ENCODE measurements at places on chromosomes 7 and 10.
A peak's percentile ranks its signal among the peaks of the same experiment; 100 is the strongest.

DNA sequence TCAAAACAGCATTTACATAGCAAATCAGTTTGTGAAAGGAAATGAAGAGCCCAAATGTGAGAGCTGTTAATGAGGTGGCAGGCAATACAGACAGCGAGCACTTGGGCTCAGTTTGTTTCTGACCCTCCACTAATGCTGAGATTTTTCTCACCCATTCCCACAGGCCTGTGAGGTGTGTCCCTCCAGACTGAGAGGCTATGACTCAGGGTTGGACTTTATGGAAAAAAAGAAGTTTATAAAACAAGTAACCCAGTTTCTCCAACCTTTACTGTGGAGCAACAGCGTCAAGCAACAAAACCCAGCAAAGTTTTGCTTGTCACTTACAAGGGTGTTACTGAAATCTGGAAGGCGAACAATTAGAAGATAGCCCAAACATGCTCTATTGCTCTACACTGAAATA, 4.9 kb upstream of the FEZF1 start:
- no peak for DNase-seq

- no peak for DNase-seq
Measured at GRCh38 chr10:51196508-51197175, 122.4 kb downstream of the PRKG1 start.

DNA sequence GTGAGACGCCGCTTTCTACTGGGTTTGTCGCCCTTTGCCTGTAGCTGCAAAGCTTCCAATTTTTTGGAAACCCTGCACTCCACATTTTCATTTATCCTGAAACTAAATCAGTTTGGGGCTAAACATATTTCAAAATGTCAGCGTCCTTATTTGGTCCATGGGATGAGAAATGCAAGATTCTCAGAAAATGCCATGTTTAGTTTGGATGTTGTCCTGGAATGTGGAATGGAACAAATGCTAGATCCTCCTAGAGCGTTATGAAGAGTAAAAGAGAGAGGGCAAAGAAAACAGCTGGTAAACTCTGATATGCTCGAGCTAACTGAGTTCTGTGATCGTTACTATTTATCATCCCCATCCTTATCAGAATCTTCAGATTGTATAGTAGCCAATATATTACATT, 236.9 kb downstream of the KLF6 start:
- DNase-seq = no peak

DNA sequence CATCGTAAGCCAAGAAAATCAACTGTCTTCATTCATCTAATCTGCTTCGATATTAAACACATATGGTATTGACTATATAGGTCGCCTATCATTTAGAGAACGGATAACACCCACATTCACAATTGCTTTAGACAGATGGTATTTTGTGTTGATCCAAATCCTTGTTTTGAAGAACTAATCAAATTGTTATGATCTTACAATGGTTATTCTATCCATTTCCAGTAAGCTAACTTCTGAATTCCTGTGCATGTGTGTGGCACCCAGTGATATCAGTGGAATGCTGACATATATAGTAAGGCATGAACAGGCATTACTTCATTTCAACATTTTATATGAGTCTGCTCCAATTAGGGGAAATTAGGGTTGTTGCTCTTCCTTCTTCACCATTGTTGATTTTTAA, 98.8 kb downstream of the SEMA3E start:
- DNase-seq = no peak

DNA sequence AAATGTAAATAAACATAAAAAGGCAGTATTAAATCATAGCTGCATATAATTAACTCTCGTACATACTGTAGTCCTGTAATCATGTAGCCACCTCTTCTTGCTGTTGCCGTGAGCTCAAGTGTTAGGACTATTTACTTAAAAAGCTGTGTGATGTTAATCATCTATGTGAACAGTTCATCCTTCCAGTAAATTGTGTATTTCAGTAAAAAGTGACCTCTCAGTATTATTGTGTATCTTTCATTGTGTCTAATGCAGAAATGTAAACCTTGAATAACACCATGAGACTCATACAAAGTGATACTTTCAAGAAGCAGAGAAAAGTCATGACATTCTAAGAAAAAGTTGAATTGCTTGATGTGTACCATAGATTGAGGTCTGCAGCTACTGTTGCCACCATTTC, 38.0 kb downstream of the ADD3 start:
- no peak for DNase-seq

- DNase-seq = no peak
Measured at GRCh38 chr10:2459713-2460112, 607.6 kb upstream of the PFKP start.

DNA sequence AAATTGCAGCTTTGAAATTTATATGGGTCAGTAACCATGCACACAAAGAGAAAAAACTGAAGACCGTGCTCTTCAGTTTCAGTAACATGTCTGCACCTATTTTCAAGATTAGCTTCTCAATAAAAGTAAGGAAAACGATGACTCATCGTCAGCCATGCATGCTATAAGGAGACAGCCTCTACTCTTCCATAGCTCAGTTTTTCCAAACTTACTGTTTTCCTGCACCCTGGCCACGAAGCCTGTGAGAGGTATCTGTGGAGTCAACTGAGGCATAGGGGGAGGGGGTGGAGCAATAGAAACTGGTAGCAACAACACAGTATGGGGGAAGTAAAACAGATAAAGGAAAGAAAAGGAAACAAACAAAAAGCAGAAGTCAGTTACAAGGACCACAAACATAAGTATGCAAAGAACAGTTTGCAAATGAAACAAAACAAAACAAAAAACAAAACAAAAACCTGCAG, 58.0 kb downstream of the PDSS1 start:
- no peak for DNase-seq

DNA sequence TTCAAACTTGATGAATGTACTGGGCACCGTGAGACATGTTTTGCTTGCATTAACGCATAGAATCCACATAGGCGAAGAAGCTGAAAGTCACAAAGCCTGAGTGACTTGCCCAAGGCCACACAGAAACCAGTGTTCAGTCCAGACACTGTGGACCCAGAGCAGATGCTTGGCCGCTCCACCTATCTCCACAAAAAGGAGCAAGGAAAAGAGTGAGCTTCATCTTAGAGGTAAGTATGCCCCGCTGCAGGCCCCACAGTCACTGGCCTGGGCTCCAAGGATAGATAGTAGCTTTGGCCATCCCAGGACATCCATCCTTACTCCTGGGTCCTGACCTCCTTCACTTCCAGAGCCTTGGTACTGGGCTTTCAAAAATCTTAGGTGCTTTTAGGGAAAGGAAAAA, 60.1 kb upstream of the SAMD8 start:
- DNase-seq = no peak

GRCh38 chr10:78063236-78063635, 29.6 kb downstream of the RPS24 start:
- DNase-seq = no peak

DNA sequence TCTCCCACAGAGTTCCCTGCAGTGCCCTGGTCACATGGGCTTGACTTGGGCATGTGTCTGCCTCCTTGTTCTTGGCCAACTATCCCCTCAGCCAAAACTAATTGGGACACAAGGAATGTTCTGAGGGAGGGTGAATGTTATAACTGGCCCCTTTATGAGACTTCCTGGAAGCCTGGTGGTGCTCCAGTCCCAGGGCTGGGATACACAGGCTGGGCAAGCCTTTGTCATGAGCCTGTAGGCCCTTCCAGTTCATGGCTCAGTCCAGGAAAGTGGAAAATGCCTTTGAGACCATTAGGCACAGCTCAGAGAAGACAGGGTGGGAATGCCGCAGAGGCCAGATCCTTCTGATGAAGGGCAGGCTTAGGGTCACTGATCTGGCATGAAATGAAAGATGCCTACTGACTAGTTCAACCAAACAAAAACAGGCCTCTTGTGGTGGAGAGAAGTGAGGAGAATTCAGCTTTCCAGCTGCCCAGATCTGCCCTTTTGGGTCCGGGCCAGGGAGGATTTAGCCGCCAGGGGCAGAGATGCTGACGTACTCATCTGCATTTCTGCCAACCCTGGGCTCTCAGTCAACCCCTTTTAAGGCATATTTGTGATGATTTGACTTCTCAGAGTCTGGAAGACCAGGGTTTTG, 961.5 kb downstream of the KCNMA1 start:
- DNase-seq = no peak

- DNase-seq = no peak
Measured at GRCh38 chr10:126663328-126663727, 7.2 kb downstream of the C10orf90 start.

DNA sequence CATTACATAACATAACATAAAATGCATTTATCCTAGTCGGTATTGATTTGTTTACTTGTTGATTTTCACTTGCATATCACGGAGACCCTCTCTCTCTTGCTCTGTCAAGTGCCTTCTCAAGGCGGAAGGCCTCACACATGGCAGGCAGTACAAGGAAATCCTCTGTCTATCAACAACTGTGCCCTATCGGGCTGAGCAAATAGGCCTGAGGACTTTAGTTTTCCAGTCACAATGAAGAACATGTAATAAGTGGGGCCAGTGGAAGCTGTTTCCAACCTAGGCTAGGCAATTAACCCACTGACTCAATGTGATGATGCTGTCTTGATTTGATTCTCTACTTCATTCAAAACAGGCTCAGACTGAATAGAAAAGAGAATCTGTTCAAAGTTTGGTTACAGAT, 44.9 kb upstream of the KMT2C start:
- no peak for DNase-seq

GRCh38 chr7:135195968-135196629, 15.2 kb downstream of the WDR91 start:
- no peak for DNase-seq

DNA sequence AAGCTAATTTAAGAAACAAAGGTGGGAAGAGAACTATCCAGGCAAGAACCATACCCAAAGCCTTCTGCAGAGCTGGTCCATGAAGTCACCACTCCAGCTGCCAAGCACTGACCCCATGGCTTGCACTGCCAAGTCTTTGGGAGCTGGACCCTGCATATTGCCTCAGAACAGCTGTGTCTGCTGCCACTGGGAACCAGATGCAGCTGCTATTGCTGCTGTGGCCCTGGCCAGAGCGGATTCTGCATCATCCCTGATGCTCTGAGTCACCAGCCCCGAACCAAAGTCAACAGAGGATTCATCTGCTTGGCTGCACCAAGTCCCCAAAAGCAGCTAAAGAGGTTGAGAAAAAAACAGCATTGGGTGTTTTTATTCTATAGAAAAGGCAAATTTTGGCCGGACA, 39.2 kb upstream of the GSAP start:
- no peak for DNase-seq

- no peak for DNase-seq
Measured at GRCh38 chr7:104962781-104963180, 51.2 kb upstream of the KMT2E start.

DNA sequence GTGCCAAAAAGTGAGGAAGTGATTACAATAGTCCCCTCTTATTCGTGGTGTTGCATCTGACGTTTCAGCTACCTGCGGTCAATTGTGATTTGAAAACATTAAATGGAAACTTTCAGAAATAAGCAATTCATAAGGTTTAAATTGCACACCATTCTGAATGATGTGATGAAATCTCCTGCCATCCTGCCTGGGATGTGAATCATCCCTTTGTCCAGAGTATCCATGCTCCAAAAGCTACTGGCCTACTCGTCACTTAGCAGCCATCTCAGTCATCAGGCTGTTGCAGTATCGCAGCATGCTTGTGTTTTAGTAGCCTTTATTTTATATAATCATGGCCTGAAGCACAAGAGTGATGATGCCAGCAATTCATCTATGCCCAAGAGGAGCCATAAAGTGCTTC, 97.7 kb upstream of the CDCA7L start:
- no peak for DNase-seq

- no peak for DNase-seq
Measured at GRCh38 chr10:132448248-132448731, 51.3 kb downstream of the PWWP2B start.

DNA sequence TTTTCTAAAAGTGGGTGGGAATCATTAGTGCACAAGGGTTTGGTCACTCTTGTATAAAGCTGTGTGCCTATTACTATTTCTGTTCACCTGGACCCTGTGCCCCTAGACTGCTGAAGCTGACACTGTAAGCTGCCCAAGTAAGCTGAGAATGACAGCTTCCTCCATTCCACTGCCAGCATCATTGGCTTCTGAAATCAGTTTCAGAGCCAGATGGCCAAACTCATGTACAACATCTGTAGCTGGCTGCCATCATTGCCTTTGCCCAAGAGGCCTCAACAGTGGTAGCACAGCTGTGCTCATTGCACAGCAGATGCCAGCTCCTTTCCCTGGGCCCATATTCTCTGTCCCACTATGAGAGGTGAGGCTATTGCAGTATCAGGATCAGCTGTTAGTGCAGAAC, 165.7 kb downstream of the CPEB3 start:
- DNase-seq = no peak

GRCh38 chr7:101956130-101956529, 138.7 kb downstream of the CUX1 start:
- no peak for DNase-seq

DNA sequence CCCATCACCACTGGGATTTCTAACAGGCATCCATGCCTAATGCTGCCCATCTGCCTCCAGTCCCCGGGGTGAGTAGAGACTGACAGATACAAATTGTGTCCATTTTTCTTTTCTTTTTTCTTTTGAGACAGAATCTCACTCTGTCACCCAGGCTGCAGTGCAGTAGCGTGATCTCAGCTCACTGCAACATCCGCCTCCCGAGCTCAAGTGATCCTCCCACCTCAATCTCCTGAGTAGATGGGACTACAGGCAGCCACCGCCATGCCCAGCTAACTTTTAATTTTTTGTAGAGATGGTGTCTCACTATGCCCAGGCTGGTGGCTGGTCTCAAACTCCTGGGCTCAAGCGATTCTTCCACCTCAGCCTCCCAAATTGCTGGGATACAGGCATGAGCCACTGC, 7.6 kb upstream of the CPN1 start:
- no peak for DNase-seq

DNA sequence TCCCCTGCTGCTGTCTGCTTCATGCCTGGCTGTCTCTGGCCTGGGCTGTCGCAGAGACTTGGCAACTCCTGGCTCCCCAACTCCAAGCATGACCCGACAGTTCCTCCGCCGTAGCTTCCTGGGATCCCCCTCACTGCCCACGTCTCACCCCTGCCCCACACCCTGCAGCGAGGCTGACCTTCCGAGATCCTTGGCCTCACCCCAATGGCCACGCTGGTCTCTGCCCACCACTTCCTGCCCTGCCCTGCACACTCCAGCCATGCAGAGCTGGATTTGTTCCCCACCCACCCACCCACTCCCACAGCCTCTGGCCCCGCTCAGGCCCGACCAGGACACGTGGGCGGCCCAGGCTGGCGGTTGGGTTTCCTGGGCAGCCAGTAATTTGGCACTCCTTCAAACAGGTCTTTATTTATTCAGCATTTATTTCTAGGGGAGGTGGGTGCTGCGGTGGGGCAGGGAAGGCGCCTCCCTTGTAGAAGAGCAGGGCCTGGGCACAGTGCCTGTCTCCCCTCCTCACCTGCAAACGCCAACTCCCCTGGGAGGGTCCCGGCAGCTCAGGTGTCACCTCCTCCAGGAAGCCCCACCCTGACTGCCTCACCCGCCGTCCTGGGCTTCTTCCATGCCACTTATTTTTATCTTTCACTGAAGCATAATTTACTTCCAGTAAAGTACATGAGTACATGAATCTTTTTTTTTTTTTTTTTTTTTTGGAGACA, 25.5 kb downstream of the GTF2IRD1 start:
- peak; percentile 24 for DNase-seq

DNA sequence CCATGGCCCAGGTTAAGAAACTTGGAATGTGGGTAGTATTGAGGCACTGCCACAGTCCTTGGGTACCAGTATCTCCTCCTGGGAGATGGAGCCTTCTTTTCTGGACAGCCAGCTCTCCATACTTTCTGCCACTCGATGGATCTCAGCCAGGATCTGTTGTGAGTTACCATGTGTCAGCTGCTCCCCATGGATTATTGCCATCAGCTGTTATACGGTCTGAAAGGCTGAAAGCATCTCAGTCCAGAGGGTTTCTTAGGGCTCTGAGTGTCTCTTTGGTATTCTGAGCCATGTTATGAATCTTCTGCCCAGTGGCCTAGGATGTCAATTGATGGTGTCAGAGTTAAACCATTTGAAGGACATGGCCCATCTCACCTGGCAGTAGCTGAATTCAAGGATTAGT, 197.5 kb downstream of the C7orf25 start:
- DNase-seq = no peak
